ENCODE measurements at places on chromosomes 7 and 10. TPM values are rescaled to one million over a fixed set of nuclear protein-coding genes. Genes with fewer than 3 reads are reported as not detected.

DNA sequence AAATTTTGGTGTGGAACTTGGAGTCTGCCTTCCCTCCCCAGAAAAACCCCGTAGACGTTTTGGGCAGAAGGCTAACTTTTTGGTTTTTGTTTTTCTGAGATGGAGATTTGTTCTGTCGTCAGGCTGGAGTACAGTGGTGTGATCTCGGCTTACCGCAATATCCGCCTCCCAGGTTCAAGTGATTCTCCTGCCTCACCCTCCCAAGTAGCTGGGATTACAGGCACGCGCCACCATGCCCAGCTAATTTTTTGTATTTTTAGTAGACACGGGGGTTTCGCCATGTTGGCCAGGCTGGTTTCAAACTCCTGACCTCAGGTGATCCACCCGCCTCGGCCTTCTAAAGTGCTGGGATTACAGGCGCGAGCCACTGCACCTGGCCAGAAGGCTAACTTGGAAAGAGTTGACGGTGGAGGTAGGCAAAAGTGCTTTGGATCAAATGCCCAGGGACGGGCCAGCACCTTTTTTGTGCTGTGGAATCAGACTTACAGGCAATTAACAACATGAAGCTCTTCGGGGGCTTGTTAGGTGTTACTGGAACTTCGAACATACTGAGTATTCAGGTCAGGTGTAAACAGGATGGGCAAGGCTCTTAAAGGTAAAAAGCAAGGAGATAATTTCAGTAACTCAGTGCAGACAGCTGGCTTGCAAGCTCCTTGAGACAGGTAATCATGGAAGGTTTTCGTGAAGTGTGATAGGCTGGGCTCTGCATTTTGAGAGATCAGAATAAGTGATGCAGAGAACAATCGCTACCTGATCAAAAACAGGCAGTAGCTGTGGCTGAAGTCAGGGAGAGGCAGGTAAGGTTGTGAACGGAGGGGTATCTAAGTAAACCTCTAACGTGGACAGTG lies 1.8 kb downstream of the PPP1R35 start:
- no peak for DNase-seq

GRCh38 chr10:83492004-83492403 lies 647.3 kb upstream of the GHITM start:
- DNase-seq, result no peak

- DNase-seq, result peak; percentile 17
Observed at GRCh38 chr7:75928568-75928914, 13.6 kb downstream of the POR start.

- DNase-seq, result no peak
Observed at GRCh38 chr10:624605-625332, 64.7 kb downstream of the DIP2C start.

DNA sequence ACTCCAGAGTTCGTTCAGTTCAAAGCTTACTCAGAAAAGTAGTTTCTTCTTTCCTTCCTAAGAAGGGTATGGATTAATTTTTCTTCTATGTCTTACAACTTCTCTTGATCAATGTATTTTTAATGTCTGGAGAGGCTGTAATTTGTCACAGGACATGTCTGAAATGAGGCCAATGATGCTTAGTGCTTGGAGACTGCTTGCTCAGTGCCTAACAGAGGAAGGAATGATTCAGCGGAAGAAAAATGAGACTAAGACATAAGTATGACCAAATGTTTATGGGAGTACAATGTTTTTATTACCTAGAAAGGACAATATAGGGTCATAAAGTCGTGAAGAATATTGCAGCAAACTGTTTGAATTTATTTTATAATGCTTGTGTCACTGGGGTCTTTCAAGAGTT lies 43.3 kb downstream of the GPR37 start:
- DNase-seq, result no peak

- DNase-seq, result no peak
Observed at GRCh38 chr10:70374775-70375614, 7.4 kb downstream of the LRRC20 start.

GRCh38 chr7:104434129-104434528 lies 105.7 kb downstream of the LHFPL3 start:
- DNase-seq, result no peak

DNA sequence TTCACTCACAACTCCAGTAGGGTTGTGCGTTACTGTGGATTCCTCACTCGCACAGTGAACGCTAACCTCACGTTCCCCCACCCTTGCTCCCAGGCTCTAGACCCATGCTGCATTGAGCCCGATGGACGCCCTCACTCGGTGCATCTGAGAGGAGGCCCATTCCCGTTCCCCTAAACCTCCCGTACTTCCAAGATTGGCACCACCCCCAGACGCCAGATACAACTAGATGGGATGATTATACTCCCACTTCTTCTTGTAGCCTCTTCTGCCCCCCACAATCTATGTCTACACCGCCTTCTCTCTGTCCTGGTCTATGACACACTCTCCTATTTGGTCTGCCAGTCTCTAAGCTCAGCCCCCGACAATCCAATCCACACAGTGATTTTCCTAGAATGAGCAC lies 57.3 kb upstream of the NCAPG2 start:
- DNase-seq, result no peak

- no peak for DNase-seq
Observed at GRCh38 chr10:116121640-116122525, 151.1 kb downstream of the GFRA1 start.

- DNase-seq, result peak; percentile 45
Observed at GRCh38 chr10:117175901-117176534, 21.3 kb upstream of the KCNK18 start.

DNA sequence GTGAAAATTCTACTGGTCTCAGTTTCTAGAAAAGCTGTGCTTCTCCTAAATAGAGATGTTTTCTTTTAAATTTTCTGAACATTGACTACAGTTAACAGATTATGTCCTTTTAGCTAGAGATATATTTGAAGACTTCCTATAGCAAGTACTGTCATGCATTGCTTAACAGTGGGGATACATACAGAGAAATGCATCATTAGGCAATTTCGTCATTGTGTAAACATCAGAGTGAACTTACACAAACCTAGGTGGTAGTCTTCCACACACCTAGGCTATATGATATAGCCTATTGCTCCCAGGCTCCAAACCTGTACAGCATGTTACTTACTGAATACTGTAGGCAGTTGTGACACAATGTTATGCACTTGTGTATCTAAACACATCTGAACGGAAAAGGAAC lies 28.5 kb downstream of the PIK3CG start:
- no peak for DNase-seq

DNA sequence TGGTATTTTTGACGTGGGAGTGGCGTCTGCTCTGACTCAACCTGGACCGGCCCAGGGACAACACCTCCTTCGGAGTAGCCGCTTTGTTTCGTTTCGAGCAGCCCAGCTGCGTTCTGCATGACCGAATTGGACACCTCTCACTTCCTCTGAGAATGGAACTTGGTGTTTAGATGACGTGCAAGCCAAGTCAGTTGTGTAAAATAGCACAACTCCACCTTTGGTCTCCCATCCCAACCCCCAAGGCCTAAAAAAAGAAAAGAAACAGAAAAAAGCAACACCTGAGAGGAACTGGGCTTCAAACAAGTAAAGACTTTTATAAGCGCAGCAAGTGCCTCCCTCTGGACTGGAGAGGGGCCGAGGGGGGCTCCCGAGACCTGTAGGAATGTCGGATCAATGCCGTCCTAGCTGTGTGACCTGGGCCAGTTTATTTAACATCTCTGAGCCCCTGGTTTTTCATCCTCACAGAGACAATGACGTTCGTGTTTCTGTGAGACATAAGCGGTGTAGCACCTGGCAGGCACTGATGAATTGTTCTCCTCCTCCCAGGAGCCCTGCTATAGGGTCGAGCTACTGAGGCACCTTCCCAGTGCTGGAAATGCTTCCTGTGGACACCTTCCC lies 52.0 kb upstream of the SMNDC1 start:
- DNase-seq, result peak; percentile 78

DNA sequence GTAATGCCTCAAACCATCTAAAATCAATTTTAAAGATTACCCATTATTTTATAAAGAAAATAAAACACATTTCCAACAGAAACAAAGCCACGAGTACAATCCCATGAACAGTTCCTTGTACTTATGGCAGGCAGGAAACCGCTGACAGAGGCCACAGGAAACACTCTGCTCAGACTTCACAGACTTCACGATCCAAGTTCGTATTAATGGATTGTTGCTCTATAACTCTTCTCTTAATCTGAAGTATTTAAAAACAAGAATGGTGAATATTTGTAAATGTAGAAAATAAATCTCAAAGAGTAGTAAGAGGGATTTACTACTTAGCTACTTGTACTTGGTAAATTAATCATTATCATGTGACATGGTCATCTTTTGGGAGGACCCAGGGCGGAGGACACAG lies 78.3 kb downstream of the SNX10 start:
- no peak for DNase-seq

The PNLIP gene
- total RNA-seq, result not detected

The CCAR1 gene
- total RNA-seq, result 106 TPM

The EGR2 gene
- 268 TPM for total RNA-seq

The BRI3 gene
- 68.3 TPM for total RNA-seq

The HYAL4 gene
- total RNA-seq, result not detected

The SFRP4 gene
- total RNA-seq, result not detected

The ASZ1 gene
- not detected for total RNA-seq

All from activated T-helper 1 cell treated with anti-CD3 and anti-CD28 coated beads, Interleukin-12 subunit alpha, Interleukin-12 subunit beta, Interleukin-2, Interleukin-4 antibody, amounts not matched to agents 30 ng/mL and 10 ng/mL and 1 ng/mL, durations not matched to agents 14 hours and 24 hours and 36 hours (primary cell).